ENCODE measurements at places on chromosomes 6 and 20. TPM values are rescaled to one million over a fixed set of nuclear protein-coding genes. Genes with fewer than 3 reads are reported as not detected.

DNA sequence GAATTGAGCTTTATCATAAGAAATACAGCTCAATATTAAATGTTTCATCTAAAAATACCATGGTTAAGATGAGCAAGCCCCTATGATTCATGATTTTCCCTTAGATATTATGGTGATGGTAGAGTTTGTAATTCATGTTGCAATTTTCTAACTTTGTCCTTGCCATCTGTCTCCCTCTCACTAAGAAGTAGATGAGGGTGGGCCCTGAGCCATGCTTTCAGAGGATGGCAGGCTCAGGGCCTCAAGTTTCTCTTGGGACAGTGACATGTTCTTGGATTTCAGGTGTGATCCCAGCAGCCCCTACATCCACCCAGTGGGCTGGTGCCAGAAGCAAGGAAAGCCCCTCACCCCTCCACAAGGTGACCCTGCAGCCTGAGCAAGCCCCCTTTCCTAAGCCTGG is 25.6 kb downstream of the L3MBTL1 start:
- DNase-seq = no peak
- H3K4me3 ChIP-seq = no peak overlapping the region
- peaks cover 22% of the 10 kb centered on the region for H3K36me3 ChIP-seq
- no peaks in the 10 kb centered on the region for H3K27me3 ChIP-seq
- H3K27ac ChIP-seq = no peak overlapping the region

DNA sequence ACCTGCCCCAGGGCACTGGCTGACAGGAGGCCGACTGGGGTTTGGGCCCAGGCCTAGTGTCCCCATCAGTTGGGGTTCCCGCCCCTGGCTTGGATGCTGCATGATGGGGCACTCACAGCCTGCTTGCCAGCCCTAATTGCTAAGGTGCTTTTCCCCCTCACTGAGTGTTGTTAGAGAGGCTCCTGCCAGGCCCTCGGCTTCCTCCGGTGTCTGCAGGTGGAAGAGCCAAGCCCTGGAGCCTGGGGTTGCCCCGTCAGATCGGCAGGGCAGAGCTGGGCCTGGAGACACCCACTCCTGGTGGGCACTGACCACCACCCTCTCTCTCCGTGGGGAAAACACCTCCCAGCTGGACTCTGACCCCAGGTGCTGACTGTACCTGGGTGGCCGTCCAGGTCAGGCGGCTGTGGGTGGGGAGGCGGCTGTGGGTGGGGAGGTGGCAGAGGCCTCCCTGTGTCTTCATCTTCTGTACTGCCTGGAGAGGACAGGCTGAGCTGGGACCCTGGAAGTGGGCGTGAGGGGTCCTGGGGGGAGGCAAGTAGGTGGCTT is 6.0 kb upstream of the CABLES2 start:
- H3K4me1 ChIP-seq = peaks cover 68% of the 10 kb centered on the region
- no peaks in the 10 kb centered on the region for H3K27me3 ChIP-seq

DNA sequence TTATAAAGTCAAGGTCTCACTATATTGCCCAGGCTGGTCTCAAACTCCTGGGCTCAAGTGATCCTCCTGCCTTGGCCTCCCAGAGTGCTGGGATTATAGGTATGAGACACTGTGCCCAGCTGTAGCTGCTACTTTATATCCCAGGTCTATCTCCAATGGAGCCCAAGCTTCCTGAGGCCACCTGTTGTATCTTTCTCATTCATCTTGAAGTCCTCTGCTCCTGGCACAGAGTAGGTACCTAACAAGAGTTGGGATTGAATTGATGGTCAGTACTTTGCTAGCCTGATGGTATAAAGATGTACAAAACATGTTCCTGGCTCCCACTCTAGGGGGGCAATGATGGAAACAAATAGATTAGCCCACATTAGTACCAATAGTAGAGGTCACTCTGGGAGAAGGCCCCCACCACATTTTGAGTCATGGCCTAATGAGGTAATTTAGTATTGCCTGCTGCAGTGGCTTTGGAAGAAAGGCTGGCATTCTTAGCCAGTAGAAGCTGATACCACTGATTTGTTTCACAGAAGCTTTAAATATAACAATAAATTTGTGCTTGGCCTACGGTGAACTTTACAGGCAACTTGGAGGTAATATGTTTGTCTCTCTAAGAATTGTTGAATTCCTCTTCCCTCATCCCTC is 5.4 kb downstream of the PTPN1 start:
- peaks cover 7% of the 10 kb centered on the region for H3K4me1 ChIP-seq
- no peak for DNase-seq

GRCh38 chr6:35238843-35239289 is 20.7 kb upstream of the ZNF76 start:
- H3K4me1 ChIP-seq = peaks cover 10% of the 10 kb centered on the region
- H3K27ac ChIP-seq = no peak overlapping the region
- no peak overlapping the region for H3K4me3 ChIP-seq
- peaks cover 13% of the 10 kb centered on the region for H3K36me3 ChIP-seq
- DNase-seq = no peak
- no peaks in the 10 kb centered on the region for H3K27me3 ChIP-seq

DNA sequence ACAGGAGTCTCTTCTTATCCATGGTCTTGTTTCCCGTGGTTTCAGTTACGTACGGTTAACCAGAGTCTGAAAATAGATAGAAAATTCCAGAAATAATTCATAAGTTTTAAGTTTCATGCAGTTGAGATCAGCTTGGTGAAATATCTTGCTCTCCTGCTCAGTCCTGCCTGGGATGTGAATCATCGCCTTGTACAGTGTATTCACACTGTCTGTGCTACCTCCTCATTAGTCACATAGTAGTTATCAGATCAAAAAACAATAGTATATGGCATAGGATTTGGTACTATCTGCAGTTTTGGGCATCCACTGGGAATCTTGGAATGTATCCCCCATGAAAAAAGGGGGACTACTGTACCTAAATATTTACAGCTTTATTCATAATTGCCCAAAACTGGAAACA is 22.7 kb upstream of the MOCS1 start:
- H3K27me3 ChIP-seq = no peaks in the 10 kb centered on the region
- H3K36me3 ChIP-seq = no peaks in the 10 kb centered on the region
- no peak overlapping the region for H3K4me3 ChIP-seq
- H3K27ac ChIP-seq = no peak overlapping the region

- H3K27ac ChIP-seq = no peak overlapping the region
- no peaks in the 10 kb centered on the region for H3K27me3 ChIP-seq
- H3K36me3 ChIP-seq = peaks cover 10% of the 10 kb centered on the region
- peak; percentile 4 for DNase-seq
- H3K4me3 ChIP-seq = no peak overlapping the region
Measured at GRCh38 chr20:21241406-21241805, 61.7 kb upstream of the XRN2 start.

DNA sequence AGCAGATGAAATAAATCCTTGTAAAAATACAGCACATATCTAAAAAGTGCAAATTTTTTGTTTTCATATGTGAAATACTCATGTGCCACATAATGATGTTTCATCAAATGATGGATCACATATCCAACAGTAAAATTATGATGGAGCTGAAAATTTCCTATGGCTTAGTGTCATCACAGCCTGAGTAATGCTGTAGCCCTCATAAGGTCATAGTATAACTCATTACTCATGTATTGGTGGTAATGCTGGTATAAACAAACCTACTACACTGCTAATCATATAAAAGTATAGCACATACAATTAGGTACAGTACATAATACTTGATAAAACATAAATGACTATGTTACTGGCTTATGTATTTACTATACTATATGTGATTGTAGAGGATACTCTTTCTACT is 12.9 kb downstream of the TSPYL1 start:
- peaks cover 19% of the 10 kb centered on the region for H3K36me3 ChIP-seq
- no peak for DNase-seq
- H3K4me3 ChIP-seq = no peak overlapping the region
- no peak overlapping the region for H3K27ac ChIP-seq
- H3K27me3 ChIP-seq = no peaks in the 10 kb centered on the region

DNA sequence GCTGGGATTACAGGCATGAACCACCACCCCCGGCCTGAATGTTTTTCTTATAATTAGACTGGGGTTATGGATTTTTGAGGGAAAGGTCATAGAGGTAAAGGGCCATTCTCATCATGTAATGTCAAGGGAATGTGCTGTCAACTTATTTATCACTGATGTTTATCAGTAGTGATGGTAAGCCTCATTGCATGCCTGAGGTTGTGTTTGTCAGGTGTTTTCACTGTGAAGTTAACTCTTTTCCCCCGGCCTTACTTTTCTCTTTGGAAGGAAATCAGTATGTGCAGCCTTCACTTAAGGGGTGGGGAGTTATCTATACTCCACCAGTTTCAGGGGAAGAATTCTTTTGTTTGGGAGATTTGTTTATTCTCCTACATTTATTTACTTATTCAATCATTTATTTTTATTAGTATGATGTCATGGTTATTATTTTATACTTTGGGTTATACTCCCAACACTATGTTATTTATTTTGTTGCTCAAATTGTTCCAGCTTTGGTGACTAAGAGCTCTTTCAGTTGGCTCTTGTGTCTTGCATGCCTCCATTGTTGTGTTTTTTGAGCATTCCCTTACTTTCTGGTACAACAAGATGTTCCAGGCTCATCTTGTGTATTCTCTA is 2.8 kb upstream of the SLC17A5 start:
- no peak for DNase-seq
- no peaks in the 10 kb centered on the region for H3K27me3 ChIP-seq
- peaks cover 9% of the 10 kb centered on the region for H3K4me1 ChIP-seq
- H3K4me3 ChIP-seq = no peak overlapping the region
- H3K36me3 ChIP-seq = no peaks in the 10 kb centered on the region

DNA sequence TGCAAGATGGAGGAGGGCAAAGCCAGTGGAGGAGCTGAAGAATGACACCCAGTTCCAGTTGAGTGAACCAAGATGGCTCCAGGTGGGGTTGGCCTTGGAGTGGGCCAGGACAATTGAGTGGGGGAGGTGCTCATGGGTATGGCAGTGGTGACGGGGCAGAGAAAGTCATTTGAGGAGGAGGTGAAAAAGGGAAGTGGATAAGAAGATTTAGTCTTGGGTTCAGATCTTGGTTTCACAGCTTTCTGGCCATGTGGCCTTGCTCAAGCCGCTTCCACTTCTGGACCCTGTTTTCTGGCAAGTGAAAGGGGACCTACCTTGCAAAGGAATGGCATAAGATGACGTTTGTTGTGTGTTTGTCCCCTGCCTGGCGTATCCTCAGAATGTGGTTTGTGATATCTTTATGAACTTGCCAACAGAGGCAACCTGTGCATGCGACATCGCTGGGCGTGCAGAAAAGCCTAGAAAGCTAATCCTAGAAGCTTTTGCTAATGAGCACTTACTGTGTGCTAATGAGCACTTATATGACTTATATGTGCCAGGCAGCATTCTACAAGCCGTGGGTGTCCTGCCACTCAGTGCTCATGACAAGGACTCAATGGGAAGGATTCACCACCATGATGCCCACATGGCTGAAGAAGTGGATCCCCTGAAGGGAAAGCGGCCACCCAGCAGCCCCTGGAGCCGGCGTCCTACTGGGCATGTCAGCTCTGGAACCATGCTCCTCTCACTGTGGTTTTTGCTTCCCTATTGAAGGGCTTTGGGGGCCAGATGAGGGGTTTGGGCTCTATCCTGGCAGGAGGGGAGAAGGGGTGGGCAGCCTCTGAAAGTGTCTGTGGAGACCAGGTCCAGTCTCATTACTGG is 23.6 kb upstream of the STX16 start:
- H3K4me3 ChIP-seq = no peak overlapping the region
- no peaks in the 10 kb centered on the region for H3K36me3 ChIP-seq
- H3K4me1 ChIP-seq = no peaks in the 10 kb centered on the region
- no peak overlapping the region for H3K27ac ChIP-seq

- no peak overlapping the region for H3K27ac ChIP-seq
- peak overlapping the region; percentile 6 for H3K4me3 ChIP-seq
- H3K4me1 ChIP-seq = no peaks in the 10 kb centered on the region
- DNase-seq = no peak
Measured at GRCh38 chr6:37007340-37008043, 2.0 kb downstream of the FGD2 start.

DNA sequence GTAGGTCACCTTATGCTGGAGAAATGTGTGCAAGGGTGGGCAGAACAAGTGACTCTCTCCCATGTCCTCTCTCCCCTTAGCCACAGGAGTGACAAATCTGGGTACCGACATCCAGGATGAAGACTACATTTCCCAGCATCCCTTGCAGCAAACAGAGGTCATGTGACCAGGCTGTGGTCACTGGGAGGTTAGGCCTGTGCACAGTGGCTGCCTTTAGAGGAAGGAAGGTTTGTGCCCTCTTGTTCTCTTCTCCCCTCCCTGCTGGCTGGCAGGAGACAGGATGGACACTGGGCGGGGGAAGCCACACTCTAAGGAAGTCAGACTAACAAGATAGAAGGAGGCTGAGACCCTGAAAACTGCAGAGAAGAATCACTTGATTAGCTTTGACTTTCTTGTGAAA is 360.2 kb downstream of the PREX1 start:
- H3K27me3 ChIP-seq = no peaks in the 10 kb centered on the region
- no peak for DNase-seq
- no peaks in the 10 kb centered on the region for H3K4me1 ChIP-seq

- no peak for DNase-seq
- no peaks in the 10 kb centered on the region for H3K27me3 ChIP-seq
- H3K4me1 ChIP-seq = no peaks in the 10 kb centered on the region
- H3K4me3 ChIP-seq = no peak overlapping the region
- no peaks in the 10 kb centered on the region for H3K36me3 ChIP-seq
Measured at GRCh38 chr20:56200456-56200855, 48.1 kb upstream of the MC3R start.

- H3K27ac ChIP-seq = peak overlapping the region; percentile 25
- no peaks in the 10 kb centered on the region for H3K36me3 ChIP-seq
- no peak for DNase-seq
- H3K4me1 ChIP-seq = peaks cover 4% of the 10 kb centered on the region
Measured at GRCh38 chr6:47446669-47447330, 30.8 kb upstream of the CD2AP start.

DNA sequence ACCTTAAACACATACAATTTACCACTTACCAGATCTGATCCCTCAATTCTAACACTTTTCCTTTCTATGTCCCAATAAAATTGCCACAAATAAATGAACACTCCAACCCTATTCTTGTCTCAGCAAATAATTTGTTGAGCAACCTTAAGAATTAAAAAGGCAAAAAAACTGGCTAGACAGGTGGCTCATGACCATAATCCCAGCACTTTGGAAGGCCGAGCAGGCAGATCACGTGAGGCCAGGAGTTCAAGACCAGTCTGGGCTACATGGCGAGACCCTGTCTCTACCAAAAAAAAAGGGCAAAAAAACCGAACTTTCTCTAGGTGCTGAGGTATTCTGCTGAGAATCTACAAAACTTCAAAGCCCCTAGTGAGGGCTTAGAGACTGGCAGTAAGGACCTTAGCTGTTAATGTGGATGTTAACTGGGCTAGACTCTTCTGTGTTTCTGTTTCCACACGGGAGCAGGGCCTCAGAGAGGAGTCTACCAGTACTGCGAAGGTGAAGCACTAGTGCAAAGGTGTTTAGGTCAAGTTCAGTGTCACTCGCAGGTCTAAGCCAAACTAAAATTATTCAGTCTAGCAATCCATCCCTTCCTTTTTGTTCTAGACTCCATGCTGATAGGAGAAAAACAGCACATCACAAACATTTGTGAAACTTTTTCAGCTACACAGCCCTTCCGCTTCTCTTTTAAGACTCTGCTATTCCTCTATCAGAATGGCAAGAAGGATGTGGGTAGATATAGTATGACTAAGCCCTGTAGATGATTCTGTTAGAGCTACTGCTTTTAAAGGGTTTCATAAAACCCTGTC is 2.6 kb downstream of the FASTKD5 start:
- H3K36me3 ChIP-seq = peaks cover 12% of the 10 kb centered on the region
- DNase-seq = no peak
- H3K27ac ChIP-seq = no peak overlapping the region
- H3K27me3 ChIP-seq = no peaks in the 10 kb centered on the region

- H3K36me3 ChIP-seq = no peaks in the 10 kb centered on the region
- no peaks in the 10 kb centered on the region for H3K27me3 ChIP-seq
- H3K27ac ChIP-seq = no peak overlapping the region
- no peak for DNase-seq
- no peak overlapping the region for H3K4me3 ChIP-seq
- H3K4me1 ChIP-seq = peaks cover 26% of the 10 kb centered on the region
Measured at GRCh38 chr20:33999025-33999649, 5.4 kb downstream of the RALY start.

PGC gene
- 0.16 TPM for polyA plus RNA-seq

SCUBE3 gene
- 3.3 TPM for polyA plus RNA-seq

MGME1 gene
- polyA plus RNA-seq = 33.3 TPM

BMP7 gene
- polyA plus RNA-seq = 3.0 TPM

CD109 gene
- polyA plus RNA-seq = 4.7 TPM
